EH (cell line): ENCODE measurements at places on chromosomes 12 and 14.

- DNase-seq: no peak
Measured at GRCh38 chr14:94545131-94545841, 16.0 kb upstream of the SERPINA4 start.

GRCh38 chr14:43249591-43249990 is 1257.5 kb downstream of the FSCB start:
- DNase-seq: no peak

GRCh38 chr14:81206115-81206514 is 14.6 kb downstream of the GTF2A1 start:
- DNase-seq: peak; percentile 19

GRCh38 chr12:3204143-3204542 is 127.0 kb downstream of the TSPAN9 start:
- DNase-seq: no peak

DNA sequence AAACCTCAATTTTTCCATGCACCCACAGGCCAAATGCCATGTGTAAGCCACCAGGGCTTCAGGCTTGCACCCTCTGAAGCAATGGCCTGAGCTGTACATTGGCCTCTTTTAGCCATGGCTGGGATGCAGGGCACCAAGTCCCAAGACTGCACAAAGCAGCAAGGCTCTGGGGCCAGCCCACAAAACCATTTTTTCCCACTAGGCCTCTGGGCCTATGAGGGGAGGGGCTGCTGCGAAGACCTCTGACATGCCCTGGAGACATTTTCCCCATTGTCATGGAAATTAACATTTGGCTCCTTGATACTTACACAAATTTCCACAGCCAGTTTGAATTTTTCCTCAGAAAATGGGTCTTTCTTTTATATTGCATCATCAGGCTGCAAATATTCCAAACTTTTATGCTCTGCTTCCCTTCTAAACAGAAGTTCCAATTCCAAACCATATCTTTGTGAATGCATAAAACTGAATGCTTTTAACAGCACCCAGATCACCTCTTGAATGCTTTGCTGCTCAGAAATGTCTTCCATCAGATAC is 14.3 kb upstream of the OSBPL8 start:
- no peak for DNase-seq

DNA sequence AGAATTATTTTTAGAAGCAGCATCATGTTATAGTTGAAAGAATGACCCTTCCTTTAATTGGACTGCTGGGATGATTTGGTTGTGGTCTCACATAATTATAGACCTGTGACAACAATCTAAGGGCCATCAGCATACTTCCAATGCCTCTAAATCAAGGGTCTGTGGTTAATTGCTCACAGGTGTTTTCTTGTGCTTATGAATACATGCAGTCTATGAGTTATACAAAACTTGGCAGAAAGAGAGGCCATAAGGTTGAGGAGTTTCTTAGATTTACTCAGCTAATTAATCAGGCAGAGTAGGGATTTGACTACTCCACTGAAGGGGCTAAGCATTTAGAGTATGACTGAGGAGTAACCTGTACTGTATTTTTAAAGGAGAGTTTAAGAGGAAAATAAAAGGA is 37.0 kb upstream of the FRMD6 start:
- peak; percentile 77 for DNase-seq

- DNase-seq: peak; percentile 40
Measured at GRCh38 chr12:94644141-94644979, 6.0 kb downstream of the TMCC3 start.

DNA sequence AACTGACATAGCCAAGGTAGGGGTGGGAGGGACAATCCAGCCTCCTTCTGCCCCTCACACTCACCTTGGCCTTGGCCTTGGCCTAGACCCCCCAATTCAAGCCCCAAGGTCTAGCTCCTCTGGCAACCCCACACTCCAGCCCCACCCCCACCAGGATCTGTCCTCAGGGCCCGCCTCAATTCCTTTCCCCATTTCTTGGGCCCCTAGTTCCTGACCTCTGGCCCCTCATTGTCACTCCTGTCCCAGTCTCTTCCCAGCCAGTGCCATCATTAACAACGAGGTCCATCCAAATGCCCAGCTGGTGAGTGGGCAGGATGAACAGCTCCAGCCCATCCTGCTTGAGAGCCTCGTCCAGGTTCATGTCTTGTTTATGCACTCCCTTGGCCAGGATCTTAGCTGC is 6.8 kb upstream of the GDF11 start:
- DNase-seq: no peak

DNA sequence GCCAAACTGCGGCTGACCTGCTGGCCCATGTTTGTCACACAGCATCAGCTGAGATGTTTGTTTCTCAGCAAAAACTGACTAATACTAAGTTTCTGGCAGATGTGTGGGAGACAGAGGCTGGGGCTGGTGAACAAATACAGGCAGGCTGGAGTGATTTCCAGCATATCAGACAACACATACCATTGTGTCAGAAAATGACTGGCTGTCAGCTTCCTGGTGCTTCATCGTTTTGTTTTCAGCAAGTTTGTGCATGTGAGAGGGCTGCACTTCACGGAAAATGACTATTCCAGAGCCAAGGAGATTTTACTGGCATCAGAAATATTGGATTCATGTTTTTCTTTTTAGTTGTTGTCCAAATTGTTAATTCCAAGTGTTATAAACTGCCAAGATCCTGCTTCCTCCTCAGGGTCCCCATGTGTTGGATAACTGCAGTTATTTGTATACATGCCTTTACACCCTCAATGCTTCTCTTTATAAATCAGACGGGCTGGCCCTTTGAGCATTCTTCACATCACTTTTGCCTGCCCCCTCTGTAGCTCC is 145.7 kb downstream of the GALC start:
- DNase-seq: no peak

- DNase-seq: no peak
Measured at GRCh38 chr12:4099276-4099675, 174.3 kb upstream of the CCND2 start.

GRCh38 chr12:29253906-29254625 is 105.0 kb downstream of the FAR2 start:
- no peak for DNase-seq

- no peak for DNase-seq
Measured at GRCh38 chr14:49853158-49853477, 530 bp upstream of the NEMF start.

- peak; percentile 75 for DNase-seq
Measured at GRCh38 chr12:65518771-65519170, 240.3 kb downstream of the MSRB3 start.

GRCh38 chr12:96419576-96420276 is 19.5 kb upstream of the CDK17 start:
- DNase-seq: no peak

GRCh38 chr12:11668611-11669010 is 19.1 kb downstream of the ETV6 start:
- DNase-seq: no peak

DNA sequence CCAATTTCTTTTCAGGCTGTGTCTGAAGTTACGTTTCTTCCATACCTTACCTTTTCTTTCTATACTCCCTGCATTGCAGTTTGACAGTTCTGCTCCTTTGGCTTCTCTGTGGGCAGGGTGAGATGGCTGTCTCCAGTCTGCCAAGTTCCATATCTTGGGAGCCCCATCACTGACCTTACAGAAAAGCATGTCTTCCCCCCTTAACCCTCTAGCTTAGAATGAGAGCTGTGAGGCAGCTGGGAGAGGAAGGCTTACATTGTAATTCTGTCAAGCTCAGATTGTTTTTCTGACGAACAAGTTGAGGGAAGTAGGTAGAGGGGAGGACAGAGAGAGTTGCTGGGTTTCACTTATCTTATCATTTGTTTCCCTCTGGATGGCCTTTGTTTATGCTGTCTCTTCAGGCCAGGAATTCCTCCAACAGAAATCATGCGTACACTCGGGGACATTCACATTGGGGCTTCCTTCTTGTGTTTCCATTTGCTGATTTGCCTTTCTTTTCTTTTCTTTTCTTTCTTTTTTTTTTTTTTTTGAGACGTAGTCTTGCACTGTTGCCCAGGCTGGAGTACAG is 9.3 kb downstream of the DAAM1 start:
- no peak for DNase-seq

- DNase-seq: peak; percentile 94
Measured at GRCh38 chr12:75825686-75826085, 205.9 kb downstream of the PHLDA1 start.

DNA sequence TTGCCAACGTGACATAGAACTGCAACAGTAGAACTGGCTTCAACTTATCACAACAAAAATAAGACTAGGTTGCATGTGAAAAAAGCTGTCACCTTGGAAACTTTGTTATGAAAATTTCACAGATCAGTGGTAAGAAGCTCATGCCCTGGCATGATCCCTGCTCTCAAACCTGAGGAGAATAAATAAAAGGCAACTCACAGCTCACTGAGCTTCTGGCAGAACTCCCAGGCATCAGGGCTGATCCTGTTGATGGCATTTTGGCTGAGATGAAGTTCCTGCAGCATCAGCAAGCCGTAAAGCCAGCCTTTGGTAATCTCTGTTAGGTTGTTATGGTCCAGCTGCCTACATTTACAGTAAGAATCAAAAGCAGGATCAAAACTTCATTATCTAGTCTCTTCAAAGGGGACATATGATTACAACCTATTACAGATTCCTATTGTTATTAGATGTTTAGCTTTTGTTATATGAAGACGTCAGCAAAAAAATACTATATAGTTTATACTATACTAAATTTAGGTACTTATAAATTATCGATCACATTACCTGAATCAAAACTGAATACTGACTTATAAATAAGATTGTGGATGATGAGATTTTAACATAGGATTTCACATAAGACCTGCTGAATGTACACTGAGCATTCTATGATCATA is 32.0 kb downstream of the LRIG3 start:
- peak; percentile 36 for DNase-seq

GRCh38 chr12:95116773-95117172 is 43.4 kb upstream of the NR2C1 start:
- no peak for DNase-seq
